ENCODE measurements at places on chromosomes 4 and X.

GRCh38 chr4:823761-824460 is 2.0 kb downstream of the CPLX1 start:
- no peak for DNase-seq

DNA sequence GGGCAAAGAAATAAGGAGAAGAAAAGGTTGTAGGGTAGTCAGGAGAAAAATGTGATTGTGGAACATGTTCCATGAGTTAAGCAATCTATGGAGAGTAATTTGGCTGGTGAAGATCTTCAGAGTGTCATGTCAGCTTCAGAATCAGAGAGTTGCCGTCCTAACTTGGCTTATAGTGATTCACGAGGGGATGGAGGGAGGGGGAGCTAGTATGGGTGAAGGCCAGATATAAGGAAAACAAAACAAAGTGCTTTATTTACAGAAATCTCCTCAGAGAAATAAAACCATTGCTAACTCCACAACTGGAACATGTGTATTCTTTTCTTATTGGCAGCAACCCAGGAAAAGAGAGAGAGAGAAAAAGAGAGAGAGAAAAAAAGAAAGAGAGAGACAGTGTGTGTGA is 256.5 kb upstream of the NRK start:
- DNase-seq: no peak

DNA sequence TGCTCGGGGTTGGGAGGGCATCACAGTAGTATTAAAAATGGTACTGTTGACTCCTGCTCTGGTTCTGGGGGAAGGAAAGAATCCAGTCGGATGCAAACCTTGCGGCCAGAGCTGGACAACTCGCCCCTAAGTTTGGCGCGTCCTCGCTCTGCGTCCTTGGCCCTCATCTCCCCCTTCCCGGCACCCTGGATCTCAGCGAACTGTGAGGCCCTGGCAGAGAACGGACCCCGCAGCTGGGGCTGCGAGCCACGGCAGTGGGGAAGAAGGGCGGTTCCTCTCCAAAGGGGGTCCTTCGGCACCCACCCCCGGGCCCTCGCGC is 14.0 kb downstream of the ARHGEF6 start:
- DNase-seq: no peak

DNA sequence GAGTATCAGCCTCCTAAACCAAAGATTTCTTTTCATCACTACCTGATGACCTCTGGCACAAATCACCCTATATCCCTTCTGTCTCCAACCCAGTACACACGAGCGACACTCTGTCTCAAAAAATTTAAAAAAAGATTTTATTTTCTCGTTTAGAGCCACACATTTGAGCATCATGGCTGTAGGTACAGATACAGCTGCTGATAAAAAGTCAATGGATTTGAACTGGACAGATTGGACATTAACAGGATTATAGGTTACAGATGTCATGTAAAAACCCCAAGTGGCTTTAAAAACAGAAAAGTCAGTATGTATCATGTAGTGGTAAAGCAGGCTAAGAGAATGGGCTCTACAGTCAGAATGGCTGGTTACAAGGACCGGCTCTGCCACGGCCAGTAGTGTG is 171.1 kb downstream of the SCFD2 start:
- DNase-seq: no peak

DNA sequence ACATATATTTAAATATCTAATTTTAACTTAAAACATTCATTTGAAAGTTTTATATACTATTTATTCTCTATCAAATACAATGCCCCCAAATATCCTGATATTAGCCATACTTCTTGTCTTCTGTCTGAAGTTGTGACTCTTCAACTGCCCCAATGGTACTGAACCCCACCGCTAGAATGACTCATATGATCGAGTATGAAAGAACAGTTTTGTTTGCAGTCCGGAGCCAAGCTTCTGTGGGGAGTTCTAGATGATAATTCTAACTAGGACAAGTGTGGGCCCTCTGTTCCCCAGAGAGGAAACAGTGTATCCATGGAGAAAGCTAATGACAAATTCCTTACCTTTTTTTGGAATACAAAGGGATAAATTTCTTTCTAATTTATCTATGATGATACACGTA is 24.7 kb upstream of the CT47A1 start:
- no peak for DNase-seq

GRCh38 chrX:40278340-40279090 is 180.8 kb upstream of the BCOR start:
- no peak for DNase-seq

DNA sequence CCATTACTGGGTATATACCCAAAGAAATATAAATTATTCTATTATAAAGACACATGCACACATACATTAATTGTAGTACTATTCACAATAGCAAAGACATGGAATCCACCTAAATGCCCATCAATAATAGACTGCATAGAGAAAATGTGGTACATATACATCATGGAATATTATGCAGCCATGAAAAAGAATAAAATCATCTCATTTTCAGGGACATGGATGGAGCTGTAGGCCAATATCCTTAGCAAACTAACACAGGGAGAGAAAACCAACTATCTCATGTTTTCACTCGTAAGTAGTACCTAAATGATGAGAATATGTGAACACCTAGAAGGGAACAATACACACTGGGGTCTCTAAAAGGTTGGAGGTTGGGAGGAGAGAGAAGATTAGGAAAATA is 86.0 kb upstream of the GALNTL6 start:
- DNase-seq: no peak

DNA sequence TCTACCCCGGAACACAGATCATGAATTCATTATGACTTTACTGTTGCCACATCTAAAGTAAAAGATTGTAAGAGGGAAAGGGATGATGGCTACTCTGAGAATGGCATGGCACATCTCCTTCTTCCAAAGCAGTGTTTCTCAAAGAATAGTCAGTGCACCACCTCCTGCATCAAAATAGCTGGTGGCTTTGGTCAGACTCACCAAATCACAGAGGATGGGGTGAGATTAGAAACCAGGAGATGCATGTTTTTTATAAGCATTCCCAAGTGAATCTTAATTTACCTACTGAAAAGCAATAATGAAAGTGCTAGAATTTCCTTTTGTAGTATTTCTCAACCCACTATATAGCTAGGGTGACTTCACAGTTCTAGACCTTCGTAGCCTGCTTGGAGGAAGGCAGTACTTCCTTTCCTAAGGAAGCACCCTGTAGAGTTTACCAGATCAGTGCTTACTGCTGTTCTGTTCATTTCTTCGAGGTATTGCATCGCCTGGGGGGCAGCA is 340.8 kb upstream of the KLF3 start:
- no peak for DNase-seq

DNA sequence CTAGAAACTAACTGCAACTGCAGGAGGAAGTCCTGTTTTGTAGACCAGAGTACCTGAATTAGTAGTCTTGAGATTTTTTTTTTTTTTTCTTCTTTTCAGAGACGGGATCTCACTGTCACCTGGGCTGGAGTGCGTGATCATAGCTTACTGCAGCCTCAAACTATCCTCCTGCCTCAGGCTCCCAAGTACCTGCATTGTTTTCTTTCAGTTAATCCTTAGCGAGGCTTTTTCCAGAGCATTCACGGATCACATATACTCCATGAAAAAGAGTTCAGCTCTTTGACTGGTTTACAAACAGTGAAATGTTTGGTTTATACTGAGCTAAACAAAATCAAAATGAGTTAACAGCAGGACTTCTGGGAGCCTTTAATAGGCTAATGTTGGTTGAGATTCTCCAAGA is 45.8 kb downstream of the KLHL15 start:
- DNase-seq: no peak

DNA sequence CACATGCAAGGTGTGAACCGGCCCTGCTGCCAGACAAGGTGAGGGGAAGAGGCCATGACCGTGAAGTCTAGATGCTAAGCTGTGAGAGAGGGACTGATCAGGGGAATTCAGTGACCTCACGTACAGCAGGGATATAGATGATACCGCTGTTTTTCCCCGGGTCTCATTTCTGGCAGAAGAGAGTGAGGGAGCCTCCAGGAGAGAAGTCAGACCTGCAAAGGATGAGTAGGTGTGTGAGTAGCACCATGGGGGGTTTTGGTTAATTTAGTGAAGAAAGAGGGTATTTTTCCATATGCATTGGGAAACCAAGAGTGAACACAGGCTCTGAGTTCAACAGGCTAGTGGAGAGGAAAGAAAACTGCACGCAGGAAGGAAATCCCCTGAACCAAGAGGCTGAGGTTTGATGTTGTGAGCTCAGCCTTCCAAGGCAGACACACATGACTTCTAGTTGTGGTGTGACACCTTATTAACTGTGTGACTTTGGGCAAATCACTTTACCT is 127.6 kb upstream of the GATB start:
- DNase-seq: no peak

DNA sequence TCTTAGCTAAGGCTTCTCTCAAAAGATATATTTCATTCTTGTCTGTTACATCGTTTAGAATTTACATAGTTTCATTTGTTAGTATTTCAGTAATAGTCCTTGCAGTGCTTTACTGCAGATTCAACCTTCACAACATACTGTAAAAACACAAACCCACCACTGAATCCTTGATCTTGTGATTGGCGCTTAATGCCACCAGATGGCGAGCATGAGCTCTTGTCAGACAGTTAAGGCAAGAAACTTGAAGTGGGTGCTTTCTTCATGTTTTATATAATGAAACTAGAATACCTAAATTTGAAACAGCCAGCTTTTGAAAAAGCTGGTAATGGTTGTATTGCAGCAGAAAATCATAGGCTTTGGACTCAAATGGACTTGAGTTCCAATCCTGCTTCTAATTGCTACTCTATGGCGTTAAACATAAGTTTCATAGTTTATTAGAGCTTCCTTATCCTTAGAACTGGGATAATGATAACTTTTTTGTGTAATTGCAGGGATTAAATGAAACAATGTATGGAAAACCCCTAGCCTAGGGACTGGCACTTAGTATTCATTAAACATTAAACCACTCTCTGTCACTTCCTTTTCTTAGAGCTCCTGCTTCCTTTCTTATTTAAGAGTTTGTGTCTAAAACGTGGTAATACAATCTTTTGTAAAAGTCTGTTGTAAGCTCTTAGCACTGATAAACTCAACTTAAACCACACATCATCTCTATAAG is 95.1 kb downstream of the USP9X start:
- DNase-seq: peak; percentile 40

DNA sequence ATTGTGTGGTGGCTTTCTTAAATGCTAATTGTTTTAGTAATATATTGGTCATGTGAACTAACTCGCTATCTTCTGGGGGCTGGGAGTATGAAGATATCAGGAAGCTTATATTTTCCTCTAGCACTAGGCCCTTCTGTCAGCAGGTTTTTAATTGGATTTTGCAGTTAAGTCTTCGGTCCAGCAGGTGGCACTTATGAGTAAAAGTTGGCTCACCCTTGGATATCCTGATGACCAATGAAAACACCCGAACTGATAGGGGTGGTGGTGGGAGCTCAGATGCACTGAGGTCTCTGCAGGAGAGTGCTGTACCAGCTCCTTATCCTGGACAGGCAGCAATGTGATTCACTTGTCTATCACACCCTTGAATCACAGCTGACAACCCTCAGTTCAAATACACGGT is 1365.8 kb upstream of the DIAPH2 start:
- no peak for DNase-seq

- no peak for DNase-seq
Observed at GRCh38 chr4:179195887-179196286, 1753.7 kb upstream of the AGA start.
